A673 (cell line): ENCODE measurements at places on chromosomes 6 and 20. TPM values are rescaled to one million over a fixed set of nuclear protein-coding genes. Genes with fewer than 3 reads are reported as not detected.
A peak's percentile ranks its signal among the peaks of the same experiment; 100 is the strongest.

GRCh38 chr6:90720404-90720803, 133.5 kb upstream of the MAP3K7 start:
- peak; percentile 22 for DNase-seq

YIPF3 gene
- 75.1 and 84.2 TPM in 2 replicates for total RNA-seq

BEND6 gene
- total RNA-seq: 3.8 and 5.3 TPM in 2 replicates

DNA sequence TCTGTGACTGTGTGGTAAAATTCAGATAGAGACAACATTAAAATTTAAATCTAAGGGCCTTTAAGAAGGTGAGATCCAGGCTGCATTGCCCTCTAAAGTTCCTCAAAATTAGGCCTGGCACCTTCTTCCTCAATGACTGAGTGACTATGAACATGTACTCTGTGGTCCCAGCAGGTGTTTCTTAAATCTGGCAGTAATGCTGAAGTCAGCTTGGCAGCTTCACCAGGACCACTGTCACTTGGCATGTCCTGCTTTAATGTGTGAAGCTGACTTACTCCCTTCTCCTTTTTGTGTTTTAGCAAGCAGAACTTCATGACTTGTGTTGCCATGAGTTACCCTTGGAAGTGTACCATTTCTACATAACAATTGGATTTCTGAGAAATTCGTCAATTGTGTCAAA, 141.7 kb downstream of the NKAIN2 start:
- DNase-seq: no peak

DNA sequence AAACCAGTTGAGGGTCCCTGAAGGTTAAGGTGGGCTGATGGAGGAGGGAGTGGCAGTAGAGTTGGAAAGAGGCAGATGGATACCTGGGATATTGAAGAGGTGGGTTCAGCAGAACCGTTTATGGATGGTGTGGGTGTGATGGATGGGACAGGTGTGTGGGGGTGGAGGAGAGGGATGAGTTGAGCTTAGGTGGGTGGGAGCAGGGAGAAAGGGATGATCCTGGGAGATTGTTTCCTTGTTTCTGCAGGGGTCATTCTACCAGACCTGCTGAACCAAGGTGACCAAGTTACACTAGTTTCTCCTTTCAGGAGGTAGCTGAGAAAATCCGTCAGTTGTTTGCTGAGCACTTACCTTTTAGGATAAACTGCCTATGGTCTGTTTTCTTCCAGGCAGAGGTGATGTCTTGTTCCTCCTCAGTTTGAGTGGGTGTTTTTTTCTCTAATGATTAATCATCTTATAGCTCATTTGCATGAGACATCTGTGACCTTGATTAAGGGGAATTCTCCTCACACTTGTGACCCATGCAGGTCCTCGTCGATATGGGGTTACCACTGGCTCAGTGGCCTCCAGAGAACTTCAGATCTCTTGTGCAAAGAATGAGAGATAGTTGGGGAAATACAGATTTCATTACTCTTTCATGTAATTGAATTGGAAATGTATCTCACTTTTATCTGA, 53.0 kb downstream of the FARS2 start:
- DNase-seq: no peak

DNA sequence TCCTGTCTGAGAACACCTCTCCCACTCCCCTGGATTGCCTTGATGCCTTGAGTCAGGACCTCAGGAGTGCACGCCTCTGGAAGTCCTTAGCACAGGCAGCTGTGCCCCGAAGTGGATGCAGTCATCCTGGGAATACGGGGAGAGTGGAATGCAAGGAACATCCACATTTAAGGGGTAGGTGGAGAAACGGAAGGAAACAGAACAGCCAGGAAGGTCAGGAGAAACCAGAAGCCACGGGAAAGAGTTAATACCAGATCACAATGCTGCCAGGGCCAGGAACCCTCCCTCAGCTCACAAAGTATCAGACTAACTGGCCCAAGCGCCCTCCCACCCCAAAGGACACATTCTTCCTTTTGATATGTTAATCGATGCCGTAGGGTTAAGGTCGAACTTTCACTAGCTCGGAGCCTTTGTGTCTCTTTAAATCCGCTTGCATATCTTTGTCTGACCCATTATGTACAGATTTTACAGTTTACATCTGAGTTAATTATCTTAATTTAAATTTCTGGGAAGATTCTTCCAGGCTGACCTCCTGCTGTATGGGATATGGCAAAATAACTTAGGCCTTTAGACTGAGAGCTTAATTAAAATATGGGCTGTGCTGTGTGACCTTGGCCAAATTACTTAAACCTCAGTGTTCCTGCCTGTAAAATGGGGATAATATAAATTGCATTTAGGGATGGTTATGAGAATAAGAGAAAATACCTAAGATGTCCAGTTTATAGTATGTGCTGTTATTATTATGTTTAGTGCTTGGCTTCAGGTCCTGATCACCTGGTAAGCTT, 24.0 kb upstream of the CCND3 start:
- no peak for DNase-seq

GRCh38 chr20:38166703-38167233, 1.7 kb upstream of the TGM2 start:
- DNase-seq: no peak

CNR1 gene
- not detected in 2 replicates for total RNA-seq

GRCh38 chr6:168826078-168826390, 385.1 kb downstream of the SMOC2 start:
- DNase-seq: no peak

DNA sequence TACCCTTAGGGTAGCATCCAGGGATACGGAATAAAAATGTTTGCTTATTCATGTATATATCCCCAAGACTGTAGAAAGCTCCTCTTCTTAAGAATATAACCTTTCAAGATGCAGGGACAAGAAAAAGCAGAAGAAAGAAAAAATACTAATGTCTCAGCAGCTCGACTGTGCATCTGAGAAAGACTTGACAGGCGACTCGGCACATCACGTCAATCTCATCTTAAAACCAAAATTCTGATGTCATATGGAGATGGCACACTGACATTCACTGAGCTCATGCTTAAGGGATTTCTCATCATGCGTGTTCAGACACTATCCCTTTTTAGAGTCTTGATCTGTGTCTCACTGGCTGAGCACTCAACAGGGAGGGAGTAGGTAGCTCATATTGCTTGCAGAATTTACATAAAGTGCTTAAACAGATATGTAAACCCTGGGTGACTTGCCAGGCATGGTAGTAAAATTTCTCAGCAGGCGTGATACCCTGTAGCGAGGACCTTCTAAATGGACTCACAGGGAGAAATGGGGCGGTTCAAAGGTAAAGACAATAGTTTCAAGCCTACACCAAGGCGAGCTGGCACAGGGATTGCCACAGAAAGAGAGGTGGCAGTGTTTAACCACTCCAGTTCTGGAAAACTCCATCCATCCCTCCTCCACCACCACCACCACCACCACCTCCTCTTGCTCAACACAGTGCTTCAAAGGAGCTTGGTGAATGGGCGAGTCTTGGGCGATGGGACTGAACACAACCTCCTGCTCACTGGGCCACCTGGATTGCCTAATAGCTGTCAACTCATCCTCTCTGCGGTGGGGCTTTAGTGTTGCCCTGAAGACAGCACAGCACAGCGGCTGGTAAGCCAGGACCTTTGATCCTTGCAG, 330.5 kb downstream of the TFAP2A start:
- peak; percentile 32 for DNase-seq

GRCh38 chr20:9600562-9600961, 86.2 kb downstream of the LAMP5 start:
- no peak for DNase-seq

HAO1 gene
- total RNA-seq: not detected in 2 replicates

DNA sequence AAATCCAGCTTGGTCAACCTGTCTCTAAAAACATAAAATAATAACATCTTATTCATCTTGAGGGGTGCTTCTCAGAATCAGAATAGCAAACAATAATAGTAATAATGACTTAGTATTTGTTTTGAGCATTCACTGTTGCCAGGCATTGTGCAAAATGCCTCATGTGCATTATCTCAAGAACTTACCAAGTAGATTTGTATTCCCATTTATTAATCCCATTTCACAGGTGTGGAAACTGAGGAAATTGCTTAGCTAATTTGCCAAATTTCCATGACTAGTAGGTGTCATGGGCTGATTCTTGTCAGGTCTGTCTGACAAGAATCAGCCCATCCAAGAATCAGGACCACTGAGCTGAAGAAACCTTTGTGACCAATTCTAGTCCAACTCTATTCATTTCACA, 5.5 kb downstream of the TTBK1 start:
- DNase-seq: no peak

DNA sequence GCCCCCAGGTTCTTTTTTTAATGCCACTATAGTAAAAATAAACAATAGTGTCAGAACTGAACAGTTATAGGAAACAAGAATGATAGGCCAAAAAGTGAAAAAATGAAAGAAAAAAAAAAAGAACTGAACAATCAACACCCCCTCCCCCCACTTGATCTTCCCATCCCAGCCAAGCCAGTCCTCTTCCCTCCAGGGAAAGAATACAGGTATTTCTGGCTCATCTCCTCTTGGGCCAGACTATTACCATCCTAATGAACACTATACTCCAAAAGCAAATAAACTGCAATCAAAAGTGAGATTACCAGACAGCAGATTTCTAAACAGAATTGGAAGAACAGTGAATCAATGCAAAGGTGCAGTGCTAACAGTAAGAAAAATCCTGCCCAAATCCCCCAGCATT, 21.3 kb upstream of the C20orf203 start:
- no peak for DNase-seq

- DNase-seq: no peak
These were observed 365.4 kb downstream of the HTR1B start for GRCh38 chr6:77097940-77098339.

DNA sequence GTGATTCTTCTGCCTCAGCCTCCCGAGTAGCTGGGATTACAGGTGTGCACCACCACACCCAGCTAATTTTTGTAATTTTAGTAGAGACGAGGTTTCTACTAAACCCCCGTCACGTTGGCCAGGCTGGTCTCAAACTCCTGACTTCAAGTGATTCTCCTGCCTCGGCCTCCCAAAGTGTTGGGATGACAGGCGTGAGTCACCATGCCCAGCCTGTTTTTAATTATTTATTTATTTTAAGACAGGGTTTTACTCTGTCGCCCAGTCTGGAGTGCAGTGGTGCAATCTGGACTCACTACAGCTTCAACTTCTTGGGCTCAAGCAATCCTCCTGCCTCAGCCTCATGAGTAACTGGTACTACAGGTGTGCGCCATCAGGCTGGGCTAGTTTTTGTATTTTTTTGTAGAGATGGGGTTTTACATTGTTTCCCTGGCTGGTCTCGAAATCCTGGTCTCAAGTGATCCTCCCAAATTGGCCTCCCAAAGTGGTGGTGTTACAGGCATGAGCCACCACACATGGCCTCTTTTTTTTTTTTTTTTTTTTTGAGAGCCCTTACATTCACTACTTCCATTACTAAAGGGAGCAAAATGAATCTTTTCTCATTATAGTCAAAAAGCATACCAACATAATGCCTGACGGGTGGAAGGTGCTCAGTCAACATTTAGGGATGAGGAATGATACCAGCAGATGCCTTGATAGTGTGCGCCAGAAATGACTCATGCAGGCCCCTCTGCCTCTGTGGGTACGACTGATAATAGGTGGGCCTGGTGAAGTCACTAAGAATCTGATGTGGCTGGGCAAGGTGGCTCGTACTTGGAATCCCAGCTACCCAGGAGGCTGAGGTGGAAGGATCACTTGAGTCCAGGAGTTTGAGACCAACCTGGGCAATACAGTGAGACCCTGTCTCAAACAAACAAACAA, 17.8 kb upstream of the RALGAPB start:
- DNase-seq: no peak
